ENCODE measurements at places on chromosomes 11 and 22. TPM values are rescaled to one million over a fixed set of nuclear protein-coding genes. Genes with fewer than 3 reads are reported as not detected.

The CFAP300 gene
- total RNA-seq = 2.0 TPM

The KIF18A gene
- 0.33 TPM for total RNA-seq

The ANAPC15 gene
- 22.4 TPM for total RNA-seq

The FOLH1 gene
- total RNA-seq = 0.16 TPM

The THRSP gene
- 1.6 TPM for total RNA-seq

The C11orf87 gene
- total RNA-seq = not detected

The KCNJ11 gene
- 4.9 TPM for total RNA-seq

The OR51I1 gene
- not detected for total RNA-seq

The INS gene
- not detected for total RNA-seq

The SLC35F2 gene
- total RNA-seq = 6.9 TPM

The ROM1 gene
- total RNA-seq = 8.5 TPM

The DEPDC7 gene
- total RNA-seq = 0.98 TPM

The C11orf86 gene
- total RNA-seq = not detected
